Heart right ventricle (tissue), 16 donors: ENCODE measurements at places on chromosomes 6 and 20. TPM values are rescaled to one million over a fixed set of nuclear protein-coding genes. Genes with fewer than 3 reads are reported as not detected.

DNA sequence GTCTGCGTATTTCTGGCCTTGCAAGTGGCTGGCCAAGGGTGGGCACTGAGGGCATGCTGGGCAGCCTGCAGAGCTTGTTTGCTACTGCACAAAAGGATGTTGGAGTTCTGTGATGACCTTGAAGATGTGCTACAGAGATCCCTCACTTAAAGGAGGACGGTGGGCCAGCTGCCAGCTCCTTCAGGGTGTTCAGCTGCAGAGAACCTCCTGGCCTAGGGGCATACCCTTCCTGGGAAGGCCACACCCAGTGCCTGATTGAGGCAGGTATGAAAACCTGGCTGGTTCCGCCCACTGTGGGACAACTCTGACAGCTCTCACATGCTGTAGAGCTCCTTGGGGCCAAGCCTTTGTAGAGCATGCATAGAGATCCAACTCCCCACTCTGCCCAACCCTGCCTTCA is 3.0 kb upstream of the KCNK17 start:
- H3K36me3 ChIP-seq: no peaks in the 10 kb centered on the region
- H3K27ac ChIP-seq: no peak overlapping the region
- no peak for DNase-seq
- peaks cover 24% of the 10 kb centered on the region for H3K4me1 ChIP-seq
- peaks cover 32% of the 10 kb centered on the region for H3K27me3 ChIP-seq

DNA sequence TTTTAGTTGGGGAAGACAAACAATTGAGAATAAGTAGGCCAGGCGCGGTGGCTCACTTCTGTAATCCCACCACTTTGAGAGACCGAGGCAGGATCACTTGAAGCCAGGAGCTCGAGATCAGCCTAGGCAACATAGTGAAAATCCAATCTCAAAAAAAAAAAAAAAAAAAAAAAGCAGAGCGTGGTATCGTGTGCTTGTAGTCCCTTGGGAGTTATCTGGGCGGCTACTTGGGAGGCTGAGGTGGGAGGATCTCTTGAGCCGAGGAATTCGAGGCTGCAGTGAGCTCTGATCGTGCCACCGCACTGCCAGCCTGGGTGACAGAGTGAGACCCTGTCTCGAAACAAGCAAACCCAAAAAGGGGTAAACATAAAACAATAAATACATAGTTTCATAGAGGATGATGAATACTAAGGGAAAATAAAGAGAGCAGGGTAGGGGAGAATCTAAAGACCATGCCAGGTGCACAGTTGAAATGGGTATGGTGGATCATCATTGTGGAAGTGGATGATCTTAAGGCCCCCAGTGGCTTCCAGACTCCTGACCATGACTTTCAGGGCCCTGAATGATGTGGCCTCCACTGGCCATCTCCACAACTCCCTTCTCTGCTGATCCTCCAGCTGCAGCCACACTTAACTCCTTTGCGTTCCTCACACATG is 947 bp downstream of the POFUT1 start:
- no peaks in the 10 kb centered on the region for H3K27me3 ChIP-seq
- no peak for DNase-seq
- peak overlapping the region; percentile 91 for H3K27ac ChIP-seq
- H3K4me3 ChIP-seq: peak overlapping the region; percentile 70
- H3K36me3 ChIP-seq: no peaks in the 10 kb centered on the region

- DNase-seq: no peak
- no peaks in the 10 kb centered on the region for H3K27me3 ChIP-seq
- no peak overlapping the region for H3K27ac ChIP-seq
- H3K36me3 ChIP-seq: no peaks in the 10 kb centered on the region
Measured at GRCh38 chr6:119535332-119535731, 185.8 kb upstream of the MAN1A1 start.

DNA sequence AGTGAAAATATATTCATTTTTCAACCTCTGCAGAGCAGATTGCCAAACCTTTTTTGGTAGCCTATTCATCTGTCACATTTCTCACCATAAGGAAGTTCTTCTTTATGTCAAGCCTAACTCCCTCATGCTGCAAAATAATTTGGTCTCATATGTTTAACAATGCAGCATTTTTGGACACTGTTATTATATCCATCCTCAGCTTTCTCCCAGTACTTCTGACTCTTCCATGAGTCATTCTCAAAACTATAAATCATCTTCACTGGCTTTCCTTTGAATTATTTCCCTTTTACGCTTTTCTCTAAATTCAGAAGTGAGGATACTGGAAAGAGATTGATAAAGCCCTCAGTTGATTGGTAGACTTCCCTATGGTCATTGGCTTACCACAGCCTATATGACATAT is 192.2 kb downstream of the TPBG start:
- H3K27me3 ChIP-seq: no peaks in the 10 kb centered on the region
- no peak overlapping the region for H3K4me3 ChIP-seq
- H3K27ac ChIP-seq: no peak overlapping the region
- no peaks in the 10 kb centered on the region for H3K4me1 ChIP-seq

DNA sequence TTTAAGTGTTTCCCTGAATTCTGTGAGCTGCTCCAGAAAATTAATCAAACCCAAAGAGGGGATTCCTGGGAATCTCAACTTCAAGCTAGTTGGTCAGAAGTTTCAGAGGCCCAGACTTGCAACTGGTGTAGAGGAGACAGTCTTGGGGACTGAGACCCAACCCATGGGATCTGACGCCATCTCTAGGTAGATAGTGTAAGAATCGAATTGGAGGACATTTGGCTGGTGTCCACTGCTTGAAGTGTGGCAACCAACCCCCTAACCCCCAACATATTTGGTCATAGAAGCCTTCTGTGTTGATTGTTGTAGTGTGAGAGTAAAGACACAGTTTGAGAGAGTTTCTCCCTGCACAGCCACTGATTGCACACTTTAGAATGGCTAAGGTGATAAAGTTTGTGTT is 103.5 kb upstream of the CARMIL1 start:
- no peaks in the 10 kb centered on the region for H3K4me1 ChIP-seq
- no peak overlapping the region for H3K27ac ChIP-seq
- DNase-seq: no peak
- no peak overlapping the region for H3K4me3 ChIP-seq
- no peaks in the 10 kb centered on the region for H3K36me3 ChIP-seq
- H3K27me3 ChIP-seq: no peaks in the 10 kb centered on the region

DNA sequence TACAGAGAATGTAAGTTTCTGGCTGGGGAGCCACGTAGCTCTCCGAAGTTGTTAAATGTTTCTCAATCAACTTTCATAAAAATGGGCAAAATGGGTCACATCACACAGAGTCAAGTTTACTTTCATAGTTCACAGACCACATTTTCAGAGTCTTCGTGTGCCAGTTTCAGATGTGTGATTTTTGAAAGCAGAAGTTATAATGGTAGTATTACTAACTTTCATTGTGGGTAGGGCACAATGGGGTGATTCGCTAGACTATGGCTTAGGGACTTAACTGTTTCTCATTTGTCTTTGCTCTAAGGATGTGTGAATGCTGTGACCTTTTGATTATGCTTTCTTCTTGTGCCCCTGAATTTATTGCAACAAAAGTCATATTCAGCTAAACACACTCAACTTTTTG is 109.0 kb upstream of the SUPT3H start:
- H3K4me3 ChIP-seq: no peak overlapping the region
- peaks cover 13% of the 10 kb centered on the region for H3K4me1 ChIP-seq
- no peaks in the 10 kb centered on the region for H3K36me3 ChIP-seq
- no peak for DNase-seq
- no peaks in the 10 kb centered on the region for H3K27me3 ChIP-seq

GRCh38 chr20:52402950-52403349 is 211.4 kb upstream of the ZFP64 start:
- no peak overlapping the region for H3K4me3 ChIP-seq
- no peaks in the 10 kb centered on the region for H3K4me1 ChIP-seq
- H3K27me3 ChIP-seq: peaks cover 10% of the 10 kb centered on the region
- DNase-seq: no peak

GRCh38 chr20:43293068-43293786 is 103.5 kb upstream of the PTPRT start:
- no peak for DNase-seq
- no peak overlapping the region for H3K27ac ChIP-seq
- H3K4me3 ChIP-seq: no peak overlapping the region
- no peaks in the 10 kb centered on the region for H3K4me1 ChIP-seq
- H3K27me3 ChIP-seq: no peaks in the 10 kb centered on the region

- no peaks in the 10 kb centered on the region for H3K36me3 ChIP-seq
- no peak overlapping the region for H3K4me3 ChIP-seq
- no peaks in the 10 kb centered on the region for H3K4me1 ChIP-seq
- H3K27ac ChIP-seq: no peak overlapping the region
- DNase-seq: no peak
Measured at GRCh38 chr20:19096843-19097242, 115.6 kb upstream of the SLC24A3 start.

DNA sequence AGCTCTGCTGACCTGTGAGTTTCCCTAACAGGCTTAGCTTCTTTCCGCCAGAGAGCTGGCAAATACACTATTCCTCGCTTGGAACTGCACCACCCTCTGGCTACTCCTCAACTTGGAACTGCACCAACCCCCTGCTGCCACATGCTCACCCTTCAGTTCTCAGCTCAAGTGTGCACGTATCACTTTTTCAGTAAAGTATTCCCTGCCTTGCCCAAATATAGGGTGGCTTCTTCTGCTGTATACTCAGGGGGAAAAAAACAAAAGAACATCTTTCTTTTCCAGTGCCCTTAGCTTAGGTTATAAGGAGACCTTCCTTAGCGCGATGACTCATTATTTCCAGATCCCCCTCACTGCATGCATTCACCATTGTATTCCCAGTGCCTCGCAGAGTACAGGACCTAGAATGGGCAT is 21.2 kb downstream of the GNAS-AS1 start:
- DNase-seq: peak; percentile 49
- H3K27ac ChIP-seq: no peak overlapping the region
- H3K4me1 ChIP-seq: no peaks in the 10 kb centered on the region
- peaks cover 13% of the 10 kb centered on the region for H3K27me3 ChIP-seq

DNA sequence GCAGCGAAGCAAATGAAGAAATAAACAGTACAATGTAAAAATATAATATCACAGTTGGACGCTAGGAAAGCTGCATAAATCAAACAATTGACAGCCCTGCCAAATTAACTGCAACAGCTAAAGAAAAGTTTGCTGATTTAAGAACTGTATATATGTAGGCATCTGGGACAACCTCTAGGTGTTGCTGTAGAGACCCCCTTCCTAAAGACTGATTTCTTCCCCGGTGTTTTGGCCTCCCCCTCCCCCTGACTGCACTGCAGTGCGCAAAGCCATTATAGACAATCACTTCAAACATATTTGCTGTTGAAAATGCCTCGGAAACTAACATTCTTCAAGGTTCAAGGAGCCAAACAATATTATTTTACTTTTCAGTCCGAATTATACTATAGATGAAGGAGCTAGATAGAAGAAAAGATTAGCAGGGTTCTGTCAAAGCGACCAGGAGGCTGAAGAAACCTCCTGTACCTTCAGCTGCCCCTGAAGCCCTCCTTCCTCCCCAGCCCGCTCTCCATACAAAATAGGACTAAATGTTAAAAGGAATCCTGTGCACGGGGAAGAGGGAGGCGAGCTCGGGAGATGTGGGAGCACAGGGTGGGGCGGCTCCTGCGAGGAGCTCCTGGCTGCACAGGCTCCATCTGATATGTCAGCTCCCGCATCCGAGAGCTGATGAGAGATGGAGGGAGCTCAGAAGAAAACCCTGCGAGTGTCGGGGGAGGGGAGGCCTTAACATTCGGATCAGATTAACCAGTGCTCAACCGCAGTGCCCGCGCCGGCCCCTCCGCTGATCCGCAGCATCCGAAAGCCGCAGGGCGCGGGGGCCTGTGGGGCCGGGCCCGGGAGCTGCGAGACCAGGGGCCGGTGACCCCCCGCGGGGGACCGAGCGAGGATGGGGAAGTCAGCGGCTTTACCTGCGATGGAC is 822 bp downstream of the ELOVL4 start:
- H3K4me1 ChIP-seq: peaks cover 13% of the 10 kb centered on the region
- H3K4me3 ChIP-seq: peak overlapping the region; percentile 51
- no peaks in the 10 kb centered on the region for H3K36me3 ChIP-seq
- peaks cover 24% of the 10 kb centered on the region for H3K27me3 ChIP-seq

DNA sequence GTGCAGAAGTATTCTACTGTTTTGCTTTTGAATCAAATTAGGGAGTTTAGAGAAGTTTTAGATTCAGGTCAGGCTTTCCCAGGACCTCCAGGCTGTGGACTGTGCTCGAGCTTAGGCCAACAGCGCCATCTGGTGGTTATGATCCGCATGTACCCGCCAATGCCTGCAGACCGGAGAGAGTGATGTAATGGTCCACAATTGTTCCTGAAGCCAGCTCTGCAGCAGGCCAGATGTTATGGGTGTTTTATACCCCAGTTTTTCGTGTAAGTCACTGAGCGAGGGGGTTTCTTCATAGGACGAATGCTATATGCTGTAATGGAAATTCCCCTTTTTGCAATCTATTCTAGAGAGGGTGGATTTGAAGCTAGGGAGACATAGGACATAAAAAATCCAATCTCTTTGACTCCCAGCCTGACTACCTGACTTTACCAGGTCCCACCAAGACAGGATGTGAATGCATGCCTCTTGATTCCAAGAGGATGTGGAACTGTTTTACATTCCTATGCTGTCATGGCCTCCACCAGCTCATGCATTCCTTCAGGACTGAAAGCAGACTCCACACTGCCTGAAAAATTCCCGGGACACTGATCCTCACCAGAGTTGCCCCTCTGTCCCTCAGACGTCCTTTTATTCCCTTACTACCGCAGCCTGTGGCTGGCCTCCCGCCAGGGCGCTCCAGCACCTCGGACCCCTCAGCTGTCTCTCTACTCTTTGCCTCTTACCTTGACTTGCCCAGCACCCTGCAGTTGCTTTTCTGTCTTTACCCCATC is 41.2 kb upstream of the LY86 start:
- peak overlapping the region; percentile 55 for H3K4me3 ChIP-seq
- H3K4me1 ChIP-seq: peaks cover 20% of the 10 kb centered on the region
- H3K27ac ChIP-seq: peak overlapping the region; percentile 75
- no peaks in the 10 kb centered on the region for H3K36me3 ChIP-seq
- H3K27me3 ChIP-seq: peaks cover 16% of the 10 kb centered on the region

- H3K36me3 ChIP-seq: no peaks in the 10 kb centered on the region
- no peak overlapping the region for H3K4me3 ChIP-seq
- peaks cover 29% of the 10 kb centered on the region for H3K27me3 ChIP-seq
- H3K27ac ChIP-seq: no peak overlapping the region
- peaks cover 32% of the 10 kb centered on the region for H3K4me1 ChIP-seq
Measured at GRCh38 chr20:62771396-62772102, 24.7 kb upstream of the MRGBP start.

GRCh38 chr6:5334341-5334740 is 73.0 kb downstream of the FARS2 start:
- peaks cover 18% of the 10 kb centered on the region for H3K4me1 ChIP-seq
- DNase-seq: no peak

Gene EYA2
- total RNA-seq: 1.9 TPM

Gene HLA-F
- total RNA-seq: 191 TPM

Gene PACSIN1
- 6.6 TPM for total RNA-seq

Gene NHSL1
- 95.8 TPM for total RNA-seq

Gene MOXD1
- total RNA-seq: 2.2 TPM

Gene PRND
- total RNA-seq: not detected
